ENCODE measurements at places on chromosomes 1 and 21.

DNA sequence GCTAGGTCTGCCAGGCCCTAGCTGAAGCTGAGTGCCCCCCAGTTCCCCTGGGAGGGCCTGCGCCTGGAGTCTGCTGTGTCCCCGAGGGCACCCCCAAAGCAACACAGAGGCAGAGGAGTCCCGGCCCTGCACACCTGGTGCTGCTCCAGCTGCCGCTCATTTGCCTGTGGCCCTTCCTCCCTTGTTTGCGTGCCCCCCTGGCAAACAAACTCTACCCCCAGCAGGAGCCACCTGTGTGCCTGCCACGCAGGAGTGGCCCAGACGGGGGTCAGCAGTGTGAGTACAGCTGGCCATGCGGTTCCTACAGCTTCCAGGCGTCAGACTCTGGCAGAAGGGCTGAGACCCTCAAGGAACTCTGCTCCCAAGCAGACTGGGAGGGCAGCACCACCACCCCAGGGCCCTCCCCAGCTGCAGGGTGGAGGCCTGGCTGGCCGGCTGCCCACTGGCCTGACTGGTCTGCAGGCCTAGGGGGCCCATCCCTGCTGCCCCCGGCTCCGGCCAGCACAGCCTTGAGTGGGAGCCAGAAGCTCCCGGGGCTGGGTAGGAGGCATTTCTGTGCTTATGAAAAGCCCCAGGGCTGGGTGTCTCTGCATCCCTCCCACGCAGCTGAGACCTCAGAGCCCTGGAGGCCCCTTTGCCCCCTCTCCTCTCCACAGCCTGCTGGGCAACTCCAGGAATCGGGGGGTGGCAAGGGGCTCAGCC, 563 bp upstream of the TAS1R3 start:
- DNase-seq, result no peak

DNA sequence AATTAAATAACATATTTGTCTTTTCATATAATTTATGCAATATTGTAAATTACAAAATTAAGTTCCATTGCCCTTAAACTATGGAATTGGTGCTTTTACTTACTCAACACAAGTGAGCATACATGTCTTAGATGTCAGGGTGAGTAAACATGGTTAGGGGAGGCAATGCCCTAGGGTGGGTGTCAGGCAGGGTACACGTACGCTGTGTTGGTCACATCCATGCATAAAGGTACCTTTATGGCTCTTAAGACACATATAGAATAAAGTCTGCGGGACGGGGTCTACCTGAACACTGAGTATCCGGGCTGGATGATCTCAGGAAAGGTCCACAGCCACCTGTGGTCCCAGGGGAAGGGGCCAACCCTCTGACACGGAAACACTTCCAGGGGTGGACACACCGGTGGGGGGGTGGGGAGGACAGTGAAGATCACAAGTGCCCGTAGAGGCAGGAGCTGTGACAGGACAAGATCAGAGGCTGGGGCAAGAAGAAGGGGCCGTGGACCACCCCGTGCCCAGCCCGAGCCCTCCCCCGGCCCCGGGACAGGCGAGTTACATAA, 720 bp downstream of the LIN9 start:
- DNase-seq, result peak; percentile 8

DNA sequence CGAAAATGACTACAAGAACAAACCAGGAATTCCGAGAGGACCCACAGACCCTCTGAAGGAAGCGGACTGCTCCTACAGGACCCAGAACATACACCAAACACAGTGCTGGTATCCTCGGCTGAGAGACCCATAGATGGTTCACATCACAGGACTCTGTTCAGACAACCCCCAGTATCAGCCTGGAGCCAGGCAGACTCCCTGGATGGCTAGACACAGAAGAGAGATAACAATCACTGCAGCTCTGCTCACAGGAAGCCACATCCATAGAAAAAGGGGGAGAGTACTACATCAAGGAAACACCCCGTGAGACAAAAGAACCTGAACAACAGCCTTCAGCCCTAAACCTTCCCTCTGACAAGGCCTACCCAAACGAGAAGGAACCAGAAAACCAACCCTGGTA, 434.0 kb upstream of the NR5A2 start:
- no peak for DNase-seq

DNA sequence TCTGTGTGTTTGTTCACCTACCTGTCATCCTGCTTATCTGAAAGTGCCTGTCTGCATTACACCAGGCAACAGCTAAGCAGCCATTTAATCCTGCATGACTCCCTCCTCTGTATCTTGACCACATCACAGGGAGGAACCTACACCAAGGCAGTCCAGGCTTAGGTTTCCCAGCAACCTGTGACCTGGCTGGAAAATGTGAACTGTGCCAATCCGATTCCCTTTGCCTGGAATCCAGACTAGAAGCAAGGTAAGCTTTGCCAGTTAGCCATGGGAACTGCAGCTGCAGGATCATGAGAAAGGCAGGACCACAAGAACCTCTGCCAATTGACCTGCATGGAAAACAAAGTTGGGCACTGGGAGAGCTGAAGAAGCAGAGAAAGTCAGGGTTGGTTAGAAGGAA, 6.3 kb upstream of the ATP1B1 start:
- DNase-seq, result no peak

DNA sequence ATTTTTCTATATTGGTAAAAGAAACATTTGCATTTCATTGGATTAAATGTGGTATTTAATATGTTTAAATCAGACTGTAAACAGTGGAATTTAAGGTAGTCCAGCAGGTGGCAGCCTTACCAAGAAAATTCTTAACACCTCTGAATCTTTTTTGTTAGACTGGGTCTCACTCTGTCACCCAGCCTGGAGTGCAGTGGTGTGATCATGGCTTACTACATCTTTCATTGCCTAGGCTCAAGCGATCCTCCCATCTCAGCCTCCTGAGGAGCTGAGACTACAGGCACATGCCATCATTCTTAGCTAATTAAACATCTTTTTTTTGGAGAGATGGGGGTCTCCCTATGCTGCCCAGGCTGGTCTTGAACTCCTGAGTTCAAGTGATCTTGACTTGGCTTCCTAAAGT, 98.8 kb downstream of the RABGAP1L start:
- DNase-seq, result peak; percentile 0

- no peak for DNase-seq
Observed at GRCh38 chr1:21857142-21857839, 45.2 kb downstream of the LDLRAD2 start.

- no peak for DNase-seq
Observed at GRCh38 chr1:119472819-119473175, 34.2 kb upstream of the HSD3B1 start.

DNA sequence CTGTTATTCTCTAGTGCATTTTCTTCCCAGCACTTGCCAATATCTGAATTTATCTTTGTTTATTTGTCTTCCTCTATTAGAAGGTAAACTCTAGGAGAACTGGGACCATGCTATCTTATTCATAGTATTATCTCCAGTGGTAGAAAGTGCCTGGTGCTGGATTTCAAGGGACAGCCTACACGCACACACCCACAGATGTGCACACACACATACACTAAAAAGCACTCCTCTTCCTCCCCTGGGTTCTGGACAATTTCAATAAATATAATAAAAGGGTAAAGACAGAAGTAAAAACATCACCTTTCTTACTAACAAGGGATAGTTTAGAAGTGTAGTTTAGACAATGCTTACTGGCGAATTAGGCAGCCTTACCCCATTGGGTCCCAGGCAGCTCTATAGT, 28.5 kb upstream of the USP24 start:
- no peak for DNase-seq

GRCh38 chr1:231241750-231242149, 738 bp downstream of the GNPAT start:
- DNase-seq, result no peak

GRCh38 chr1:201769966-201770365, 59.0 kb upstream of the IPO9 start:
- DNase-seq, result no peak

GRCh38 chr1:87942165-87942564, 613.5 kb downstream of the LMO4 start:
- no peak for DNase-seq

GRCh38 chr1:234655328-234656069, 45.5 kb upstream of the IRF2BP2 start:
- DNase-seq, result no peak

DNA sequence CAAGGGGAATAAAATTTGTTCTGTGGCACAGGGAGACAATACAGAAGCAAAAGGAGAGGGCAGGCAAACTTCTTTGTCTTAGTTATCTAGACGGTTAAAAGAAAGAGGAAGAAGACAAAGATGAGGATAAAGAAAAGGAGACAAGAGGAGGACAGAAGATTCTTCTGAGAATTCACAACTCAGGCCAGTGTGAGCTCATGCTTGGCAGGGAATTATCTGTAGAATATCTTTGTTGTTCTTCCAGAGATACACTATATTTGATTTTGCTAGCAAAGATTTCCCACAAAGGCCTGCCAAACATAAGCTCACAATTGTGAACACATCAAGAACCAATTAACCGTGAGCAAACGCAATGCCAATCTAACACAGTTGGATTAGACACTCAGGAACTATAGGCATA, 21.4 kb downstream of the SLC16A1 start:
- DNase-seq, result no peak

GRCh38 chr1:183155939-183156338, 30.1 kb upstream of the LAMC2 start:
- DNase-seq, result no peak

DNA sequence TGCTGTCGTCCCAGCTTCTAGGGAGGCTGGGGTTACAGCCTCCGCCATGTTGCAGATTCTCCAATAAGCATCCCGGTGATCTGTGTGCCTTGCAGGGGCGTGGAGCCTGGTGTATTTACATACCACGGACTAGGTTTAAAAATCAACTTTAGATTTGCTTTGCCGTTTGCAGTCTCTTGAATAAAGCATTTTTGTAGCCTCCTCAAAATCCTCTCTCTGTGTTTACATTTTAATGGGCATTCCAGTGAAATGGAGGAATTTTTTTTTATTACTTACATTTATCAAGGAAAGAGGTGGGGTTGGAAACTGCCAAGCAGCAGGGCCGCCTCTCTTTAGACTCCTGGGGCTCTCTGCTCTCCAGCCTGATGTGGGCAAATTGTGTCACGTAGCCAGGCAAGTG, 437.5 kb upstream of the VAMP3 start:
- DNase-seq, result no peak

DNA sequence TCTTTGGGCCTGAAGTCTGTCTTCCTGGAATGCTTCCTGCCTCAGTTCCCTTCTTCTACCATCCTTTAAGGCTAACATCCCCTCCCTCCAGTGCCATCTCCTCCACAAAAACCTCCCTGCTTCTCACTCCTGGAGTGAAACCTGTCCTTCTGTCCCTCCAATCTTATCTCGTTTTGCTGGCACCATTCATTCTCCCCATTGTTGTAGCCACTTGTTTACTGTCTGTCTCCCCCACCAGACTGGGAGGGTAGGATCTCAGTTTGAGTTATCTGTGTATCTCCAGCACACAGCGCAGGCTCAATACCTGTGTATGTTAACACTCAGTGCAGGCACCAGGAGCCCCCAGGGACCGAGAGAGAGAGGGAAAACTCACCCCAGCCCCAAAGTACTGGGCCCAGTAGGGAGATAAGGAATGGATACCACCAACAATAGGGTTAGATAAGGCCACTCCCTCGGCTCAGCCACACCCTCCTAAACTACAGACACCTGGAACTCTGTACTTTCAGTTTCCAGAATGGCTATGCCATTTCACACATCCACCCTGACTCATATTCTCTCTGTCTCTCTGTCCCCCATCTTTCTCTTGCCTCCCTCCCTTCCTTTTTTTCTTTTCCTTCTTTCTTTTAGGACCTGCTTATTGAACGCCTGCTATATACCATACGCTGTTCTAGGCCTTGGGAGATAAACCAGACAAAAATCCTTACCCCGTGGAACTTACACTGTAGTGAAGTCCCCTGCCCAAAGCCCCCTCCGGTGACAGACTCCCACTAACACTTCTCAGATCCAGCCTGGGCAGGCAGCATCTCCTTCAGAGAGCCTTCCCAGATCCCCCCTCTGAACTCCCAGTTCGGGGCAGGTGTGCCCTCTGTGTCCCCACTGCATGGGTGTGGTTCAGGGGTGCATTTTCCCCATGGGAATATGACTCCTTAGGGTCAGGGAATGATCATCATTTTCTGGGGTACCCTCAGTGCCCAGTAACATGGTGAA, 3.3 kb upstream of the SSBP3 start:
- DNase-seq, result no peak

All from activated naive CD4-positive, alpha-beta T cell (primary cell).